GF-D8 (cell line): ENCODE measurements at places on chromosomes 12 and 14.

GRCh38 chr12:98699586-98699985 lies 54.5 kb downstream of the APAF1 start:
- DNase-seq, result peak; percentile 60

- no peak for DNase-seq
Measured at GRCh38 chr12:116166306-116166705, 111.2 kb downstream of the MED13L start.

DNA sequence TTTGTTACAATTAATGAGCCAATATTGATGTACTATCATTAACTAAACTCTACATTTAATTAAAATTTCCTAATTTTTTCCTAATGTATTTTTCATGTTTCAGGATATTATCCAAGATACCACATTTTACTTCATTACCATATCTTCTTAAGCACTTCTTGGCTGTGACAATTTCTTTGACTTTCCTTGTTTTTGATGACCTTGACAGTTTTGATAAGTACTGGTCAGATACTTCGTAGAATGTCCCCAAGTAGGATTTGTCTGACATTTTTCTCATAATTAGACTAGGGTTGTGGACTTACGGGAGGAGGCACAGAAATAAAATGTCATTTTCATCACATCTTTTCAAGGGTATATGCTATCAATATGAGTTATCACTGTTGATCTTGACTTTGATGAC lies 700.9 kb downstream of the BCL11B start:
- no peak for DNase-seq

- no peak for DNase-seq
Measured at GRCh38 chr12:118023301-118023860, 6.9 kb downstream of the RFC5 start.

- DNase-seq, result no peak
Measured at GRCh38 chr14:29757711-29758233, 169.9 kb downstream of the PRKD1 start.

DNA sequence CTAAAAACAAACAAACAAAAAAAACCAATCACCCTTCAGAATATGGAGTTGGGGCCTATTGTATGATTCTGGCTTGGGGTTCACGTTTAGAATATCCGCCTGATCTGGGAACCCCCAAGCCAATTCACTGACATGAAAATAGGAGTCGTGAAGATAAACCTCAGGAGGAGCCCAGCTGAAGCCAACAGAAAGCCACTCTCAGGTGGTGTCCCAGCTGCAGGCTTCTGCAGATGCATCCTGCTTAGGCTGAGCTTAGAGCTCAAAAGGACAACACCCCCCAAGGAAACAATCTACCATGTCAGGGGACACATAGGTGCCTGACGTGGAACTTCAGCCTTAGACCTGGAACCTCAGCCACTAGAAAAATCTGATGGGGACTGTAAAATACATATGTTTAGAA lies 51.9 kb downstream of the SYNE3 start:
- no peak for DNase-seq

- DNase-seq, result no peak
Measured at GRCh38 chr14:23024612-23025075, 10.1 kb downstream of the PSMB5 start.

DNA sequence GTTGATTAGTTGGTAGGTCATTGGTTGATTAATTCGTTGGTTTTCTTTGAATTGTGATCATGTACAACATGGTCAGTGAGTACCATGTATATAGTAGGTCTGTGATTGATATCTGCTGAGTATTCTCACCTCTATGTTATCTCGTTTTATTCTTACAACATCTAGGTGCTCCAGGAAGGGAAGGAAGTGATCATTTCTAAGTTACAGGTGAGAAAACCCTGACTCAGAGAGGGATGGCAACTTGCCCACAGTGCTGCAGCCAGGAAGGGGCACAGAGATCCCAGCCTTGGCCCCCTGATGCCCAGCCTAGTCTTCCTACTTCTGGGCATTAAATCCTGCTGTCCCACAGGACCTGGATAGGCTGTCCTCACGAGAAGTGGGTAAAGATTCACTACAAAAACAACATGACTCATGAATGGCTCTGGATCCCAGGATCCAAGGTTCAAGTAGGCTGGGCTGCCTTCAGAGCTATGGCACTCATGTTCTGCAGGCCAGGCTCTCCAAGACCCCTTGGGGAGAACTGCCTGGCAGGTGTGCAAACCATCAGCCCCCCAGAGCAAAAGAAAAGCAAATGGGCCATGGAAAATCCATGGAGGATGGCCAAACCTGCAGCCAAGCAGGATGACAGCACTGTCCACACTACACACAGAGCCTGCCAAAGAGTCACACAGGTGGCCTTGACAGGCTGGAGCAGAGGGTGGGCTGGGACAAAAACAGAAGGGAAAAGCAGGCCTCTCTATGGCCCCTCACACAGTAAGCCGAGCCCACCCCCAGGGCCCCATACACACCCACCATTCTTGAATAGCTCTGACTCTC lies 146.2 kb downstream of the BCL11B start:
- DNase-seq, result no peak

DNA sequence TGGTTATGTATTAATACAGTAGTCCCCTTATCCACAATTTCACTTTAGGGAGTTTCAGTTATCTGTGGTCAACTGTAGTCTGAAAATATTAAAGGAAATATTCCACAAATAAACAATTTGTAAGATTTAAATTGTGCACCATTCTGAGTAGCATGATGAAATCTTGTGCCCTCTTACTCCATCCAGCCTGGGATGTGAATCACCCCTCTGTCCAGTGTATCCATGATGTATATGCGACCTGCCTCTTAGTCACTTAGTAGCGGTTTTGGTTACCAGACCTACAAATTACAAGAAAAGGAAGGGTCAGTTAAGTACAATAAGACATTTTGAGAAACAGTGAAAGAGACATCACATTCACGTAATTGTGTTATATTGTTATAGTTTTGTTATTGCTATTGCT lies 39.9 kb upstream of the MDGA2 start:
- no peak for DNase-seq

DNA sequence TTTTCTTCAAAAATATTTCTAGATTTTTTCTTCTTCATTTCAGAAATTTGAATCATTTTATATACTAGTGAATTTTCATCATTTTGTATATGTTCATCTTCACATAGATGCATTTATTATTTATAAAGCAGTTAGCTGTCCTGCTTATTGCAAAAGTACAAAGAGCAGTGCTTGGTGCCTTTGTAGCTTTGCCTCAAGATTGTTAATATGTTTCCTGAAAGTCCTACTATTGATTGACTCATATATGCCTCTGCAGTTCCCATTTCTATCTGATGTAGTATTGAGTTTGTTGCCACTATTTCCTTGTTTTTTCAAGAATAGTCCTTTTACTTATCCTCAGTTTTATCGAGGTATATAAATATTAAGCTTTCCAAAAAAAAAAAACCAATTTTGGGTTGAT lies 89.7 kb downstream of the PDE3A start:
- DNase-seq, result no peak

DNA sequence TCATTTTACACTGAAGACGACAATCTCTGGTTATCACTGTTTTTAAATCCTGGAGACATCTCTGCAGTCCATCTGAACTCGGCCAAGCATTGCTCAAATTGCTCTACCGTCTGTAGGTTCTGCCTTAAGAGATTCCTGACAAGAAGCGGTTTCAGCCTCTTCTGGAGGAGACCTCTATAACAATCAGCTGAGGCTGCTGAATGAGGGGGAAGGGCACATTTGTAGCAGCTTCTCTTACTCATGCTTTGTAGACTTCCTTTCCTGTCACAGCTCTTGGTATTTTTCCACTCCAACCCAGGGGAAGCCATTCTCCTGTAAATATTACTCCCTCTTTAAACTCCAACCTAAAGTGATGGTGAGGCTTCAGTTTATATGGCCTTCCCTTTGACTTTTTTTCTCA lies 3.0 kb downstream of the ARG2 start:
- DNase-seq, result no peak

GRCh38 chr12:117470804-117471203 lies 109.4 kb upstream of the NOS1 start:
- no peak for DNase-seq
